ENCODE measurements at places on chromosomes 11 and 22.

DNA sequence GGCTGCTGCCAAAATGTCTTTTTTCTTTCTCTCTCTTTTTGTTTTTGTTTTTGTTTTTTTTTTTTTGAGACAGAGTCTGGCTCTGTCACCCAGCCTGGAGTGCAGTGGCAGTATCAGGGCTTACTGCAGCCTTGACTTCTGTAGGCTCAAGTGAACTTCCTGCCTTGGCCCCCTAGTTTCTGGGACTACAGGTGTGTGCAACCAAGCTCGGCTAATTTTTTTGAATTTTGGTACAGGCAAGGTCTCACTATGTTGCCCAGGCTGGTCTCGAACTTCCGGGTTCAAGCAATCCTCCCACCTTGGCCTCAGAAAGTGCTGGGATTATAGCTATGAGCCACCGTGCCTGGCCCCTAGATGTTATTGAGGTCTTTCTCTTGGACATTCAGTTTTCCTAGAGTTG is 2.2 kb upstream of the DDX10 start:
- DNase-seq = no peak

DNA sequence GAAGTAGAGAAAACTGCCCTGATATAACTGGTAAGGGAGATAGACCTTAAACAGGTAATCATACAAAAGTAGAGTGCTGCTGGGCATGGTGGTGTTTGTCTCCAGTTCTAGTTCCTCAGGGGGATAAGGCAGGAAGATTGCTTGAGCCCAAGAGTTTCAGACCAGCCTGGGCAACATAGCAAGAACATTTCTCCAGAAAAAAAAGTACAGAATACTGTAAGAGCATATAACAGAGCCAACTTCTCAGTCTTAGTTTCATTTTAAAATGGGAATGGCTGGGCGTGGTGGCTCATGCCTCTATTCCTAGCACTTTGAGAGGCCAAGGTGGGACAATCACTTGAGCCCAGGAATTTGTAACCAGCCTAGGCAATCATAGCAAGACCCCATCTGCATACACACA is 4.5 kb upstream of the RHOG start:
- DNase-seq = no peak

DNA sequence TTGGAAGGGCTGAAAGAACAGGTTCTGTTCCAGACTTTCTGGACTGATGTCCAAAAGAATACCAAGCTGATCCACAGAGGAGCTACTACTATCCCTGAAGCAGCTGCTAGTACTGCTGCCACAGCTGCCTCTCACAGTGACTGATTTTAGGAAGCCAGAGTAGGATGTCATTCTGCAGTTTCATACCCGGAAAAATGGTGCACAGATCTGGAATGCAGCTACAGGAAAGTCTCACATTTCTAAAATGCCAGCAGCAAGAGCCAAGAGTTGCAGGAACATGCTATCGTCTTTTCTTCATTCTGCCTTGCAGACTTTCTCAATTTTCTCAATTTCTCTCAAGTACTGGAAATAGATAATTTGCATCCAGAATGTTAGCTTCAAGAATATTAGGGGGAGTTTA is 19.4 kb upstream of the CCDC179 start:
- DNase-seq = no peak

- DNase-seq = no peak
Observed at GRCh38 chr11:62142043-62142375, 18.2 kb downstream of the INCENP start.

- DNase-seq = no peak
Observed at GRCh38 chr22:44316393-44317122, 3.8 kb upstream of the SHISAL1 start.

- DNase-seq = no peak
Observed at GRCh38 chr11:85955531-85955930, 100.3 kb downstream of the CCDC83 start.

DNA sequence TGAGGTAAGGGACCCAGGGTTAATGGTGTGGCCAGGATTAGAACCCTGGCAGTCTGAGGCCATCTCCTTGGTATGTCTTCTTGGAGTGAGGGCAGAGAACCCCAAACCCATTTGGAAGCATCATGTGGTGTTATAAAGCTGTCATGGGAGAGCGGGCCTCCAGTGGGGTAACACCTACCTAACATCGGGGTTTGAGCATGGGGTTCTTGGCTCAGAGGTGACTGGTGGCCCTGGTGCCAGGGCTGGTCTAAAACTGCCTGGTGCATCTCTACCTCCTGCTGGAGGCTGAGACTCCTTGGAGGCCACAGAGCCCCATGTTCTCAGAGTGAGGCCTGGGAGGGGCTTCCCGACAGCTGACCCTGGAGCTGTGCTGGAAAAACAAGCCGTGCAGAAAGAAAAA is 4.5 kb downstream of the PRDM11 start:
- DNase-seq = no peak

DNA sequence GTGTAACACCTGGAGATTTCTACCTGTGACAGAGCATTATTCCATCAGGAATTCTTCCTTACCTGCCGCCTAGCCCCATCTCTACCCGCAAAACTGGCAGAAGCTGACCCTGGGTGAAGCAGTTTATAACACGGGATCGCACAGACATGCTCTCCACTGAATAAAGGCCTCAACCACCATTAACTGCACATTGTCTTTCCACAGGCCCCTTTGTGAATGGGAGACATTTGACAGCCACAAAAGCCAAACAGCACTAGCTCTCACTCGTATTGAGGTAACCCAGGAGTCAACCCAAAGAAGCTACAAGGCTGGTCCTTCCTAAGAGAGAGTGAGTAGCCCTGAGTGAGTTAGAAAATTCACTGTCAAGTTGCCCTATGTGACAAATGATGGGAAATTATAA is 135.6 kb downstream of the RCN1 start:
- DNase-seq = no peak

DNA sequence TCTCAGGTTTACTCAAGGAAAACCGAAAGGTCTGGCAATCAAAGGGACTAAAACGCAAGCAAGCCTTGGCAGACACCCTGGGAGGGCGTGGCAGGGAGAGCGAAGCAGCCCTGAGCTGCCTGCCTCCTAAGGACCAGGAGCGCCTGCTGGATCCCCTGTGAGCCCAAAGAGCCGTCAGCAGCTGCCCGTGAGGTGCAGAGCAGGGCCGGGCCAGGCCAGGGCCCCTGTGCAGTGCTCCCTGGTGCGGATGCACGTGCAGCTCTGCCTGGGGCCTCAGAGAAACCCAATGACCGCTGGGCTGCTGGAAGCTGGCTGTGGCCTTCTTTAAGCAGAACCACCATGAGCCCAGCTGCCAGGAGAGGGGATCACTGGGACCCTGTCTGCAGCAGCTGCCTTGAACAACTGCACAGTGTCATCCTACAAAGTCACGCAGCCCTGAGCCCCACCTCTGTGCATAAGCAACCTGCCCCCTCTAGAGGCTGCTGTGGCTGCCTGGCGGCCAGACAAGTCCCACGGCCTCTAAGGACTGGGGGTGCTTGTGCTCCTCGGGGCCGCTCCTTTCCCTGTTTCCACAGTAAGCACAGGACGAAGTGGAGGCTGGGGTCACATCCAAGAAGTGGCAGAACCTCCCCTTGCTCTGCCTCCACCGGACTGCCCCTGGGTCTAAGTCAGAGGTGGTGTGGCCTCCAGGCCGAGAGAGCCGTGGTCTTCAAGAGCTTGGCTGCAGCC is 29.1 kb upstream of the COMT start:
- no peak for DNase-seq

GRCh38 chr22:38267086-38267485 is 5.7 kb downstream of the TMEM184B start:
- peak; percentile 27 for DNase-seq

GRCh38 chr11:9817191-9817590 is 153.3 kb downstream of the SWAP70 start:
- no peak for DNase-seq
